Activated CD4-positive, alpha-beta T cell treated with anti-CD3 and anti-CD28 coated beads for 4 hours (primary cell): ENCODE measurements at places on chromosomes 6 and 20.

GRCh38 chr6:24004062-24004461 is 122.0 kb upstream of the NRSN1 start:
- no peak for DNase-seq

GRCh38 chr6:158769771-158770432 is 49.3 kb downstream of the EZR start:
- DNase-seq, result no peak

- DNase-seq, result peak; percentile 59
Observed at GRCh38 chr6:154229786-154230185, 126.8 kb downstream of the IPCEF1 start.

GRCh38 chr6:166553563-166554271 is 32.8 kb downstream of the RAMACL start:
- DNase-seq, result no peak

DNA sequence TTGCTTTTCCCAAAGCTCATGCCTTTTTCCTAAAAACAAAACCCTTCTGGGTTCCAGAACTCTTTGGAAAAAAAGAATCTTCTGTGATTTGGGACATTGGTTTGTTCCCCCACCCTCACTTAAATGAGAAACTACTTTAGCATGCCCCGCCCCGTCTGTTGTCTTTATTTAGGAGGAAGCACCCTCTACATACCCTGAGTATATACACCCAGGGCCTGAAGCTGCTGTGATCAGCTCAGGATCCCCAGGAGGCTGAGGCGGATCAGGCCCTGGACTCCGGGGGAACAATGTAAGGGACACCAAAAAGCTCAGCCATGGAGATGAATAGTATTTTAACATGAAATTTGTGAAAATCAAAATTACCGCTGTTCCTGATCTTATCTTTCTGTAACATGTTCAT is 1.4 kb downstream of the BCAS1 start:
- DNase-seq, result no peak
